Panc1 (cell line): ENCODE measurements at places on chromosomes 11 and 22. TPM values are rescaled to one million over a fixed set of nuclear protein-coding genes. Genes with fewer than 3 reads are reported as not detected.

The MAJIN gene
- total RNA-seq, result not detected

The FGF4 gene
- not detected for total RNA-seq

The POLR2L gene
- 673 TPM for total RNA-seq

The DCHS1 gene
- total RNA-seq, result 2.2 TPM

The ACRV1 gene
- 0.26 TPM for total RNA-seq

The TTC28 gene
- total RNA-seq, result 24.8 TPM
